ENCODE measurements at places on chromosomes 1 and 21. TPM values are rescaled to one million over a fixed set of nuclear protein-coding genes. Genes with fewer than 3 reads are reported as not detected.

- DNase-seq, result no peak
Observed at GRCh38 chr1:154448331-154448811, 43.2 kb downstream of the IL6R start.

GRCh38 chr1:159469921-159470533 lies 30.5 kb downstream of the OR10J1 start:
- no peak for DNase-seq

The HES5 gene
- total RNA-seq, result not detected

The TCHH gene
- not detected for total RNA-seq

The ST6GALNAC3 gene
- not detected for total RNA-seq
